ENCODE measurements at places on chromosomes 5 and 9.

DNA sequence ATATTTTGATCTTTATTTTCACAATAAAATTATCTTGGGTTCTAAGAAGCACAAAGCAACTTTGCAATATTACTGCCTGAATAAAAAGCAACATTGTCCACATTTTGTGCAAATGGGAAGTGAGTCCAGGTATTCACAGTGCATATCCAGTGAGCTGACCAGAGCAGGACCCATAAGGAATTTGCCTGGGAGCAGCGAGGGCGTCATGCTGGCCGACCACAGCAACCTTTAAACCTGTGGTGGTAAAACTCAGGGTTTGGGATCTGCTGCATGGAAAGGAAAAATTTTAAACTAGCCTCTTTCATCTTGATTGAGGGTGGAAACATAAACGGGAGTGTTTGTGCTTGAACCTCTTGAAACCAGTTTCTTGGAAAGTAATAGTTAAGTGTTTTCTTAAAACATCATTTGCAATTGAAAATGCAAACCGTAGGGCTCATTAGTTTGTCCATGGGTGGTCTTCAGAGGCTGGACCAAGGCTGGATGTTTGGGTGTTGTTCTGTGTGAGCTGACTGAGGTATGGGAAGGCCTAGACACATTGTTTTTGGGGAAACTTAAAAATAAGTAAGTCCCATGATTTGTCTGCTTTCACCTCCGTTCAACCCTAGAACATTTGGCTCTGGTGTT lies 85.0 kb upstream of the ANKH start:
- DNase-seq = no peak

DNA sequence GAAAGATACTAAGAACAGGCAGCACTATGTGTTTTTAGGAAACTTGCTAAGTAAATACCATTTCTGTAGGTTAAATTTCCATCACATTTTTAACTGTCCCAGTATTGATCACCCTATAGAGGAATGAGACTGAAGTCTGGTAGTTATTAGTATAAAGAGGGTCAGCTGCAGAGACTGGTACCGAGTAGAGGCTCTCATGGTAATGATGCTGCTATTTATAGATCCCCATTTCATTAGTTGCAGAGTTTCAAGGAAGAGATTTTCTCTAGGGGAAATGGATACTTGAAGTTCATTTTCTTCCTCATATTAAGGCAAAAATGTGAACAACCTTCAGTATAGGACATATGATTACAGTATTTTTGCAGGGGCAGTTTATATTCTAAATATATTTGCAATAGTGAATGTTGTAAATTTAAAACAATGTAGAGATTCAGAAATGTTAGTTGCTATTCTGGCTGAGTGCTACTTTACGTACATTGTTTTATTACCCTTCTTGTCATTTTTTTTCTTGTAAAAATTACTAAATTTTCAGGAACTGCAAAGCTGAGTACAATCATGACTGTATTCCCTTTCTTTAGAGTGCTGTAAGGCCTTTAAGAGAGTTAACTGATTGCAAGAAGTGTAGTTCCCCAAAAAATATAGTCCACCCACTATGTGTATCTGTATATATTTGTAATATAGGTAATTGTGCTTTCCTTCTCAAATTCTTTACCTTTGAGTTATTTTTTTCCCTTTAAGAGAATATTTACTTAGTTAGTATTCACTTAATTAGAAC lies 14.7 kb downstream of the PBX3 start:
- DNase-seq = no peak

DNA sequence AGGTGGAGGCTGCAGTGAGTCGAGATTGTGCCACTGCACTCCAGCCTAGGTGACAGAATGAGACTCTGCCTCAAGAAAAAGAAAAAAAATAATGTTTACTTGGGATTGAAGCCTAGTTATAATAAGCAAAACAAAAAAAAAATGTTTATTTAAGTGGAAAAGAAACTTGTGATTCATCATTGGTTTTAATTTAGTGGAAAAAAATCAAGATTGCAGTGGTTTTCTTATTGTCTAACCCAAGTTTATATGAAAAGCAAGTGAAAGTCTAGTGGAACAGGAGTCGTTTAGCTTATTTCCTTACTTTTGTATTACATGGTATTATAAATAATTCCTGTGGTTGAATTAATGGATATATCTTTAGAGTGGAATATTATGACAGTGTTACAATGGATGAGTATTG lies 8.4 kb downstream of the CNOT8 start:
- DNase-seq = no peak

GRCh38 chr9:131543141-131543540 lies 2.2 kb upstream of the PRRT1B start:
- DNase-seq = no peak

DNA sequence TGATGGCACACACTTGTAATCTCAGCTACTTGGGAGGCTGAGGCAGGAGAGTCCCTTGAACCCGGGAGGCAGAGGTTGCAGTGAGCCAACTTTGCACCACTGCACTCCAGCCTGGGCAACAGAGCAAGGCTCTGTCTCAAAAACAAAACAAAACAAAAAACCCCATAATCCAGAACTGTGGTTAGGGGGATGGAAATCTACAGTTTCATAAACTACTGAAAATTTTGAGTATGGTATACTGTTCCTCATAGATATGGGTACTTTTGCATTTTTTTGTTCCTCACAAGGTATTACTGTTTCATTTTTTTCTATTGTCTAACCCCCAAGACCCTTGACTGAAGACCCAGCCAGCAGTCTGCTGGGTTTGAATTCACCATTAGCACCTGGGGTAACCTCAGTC lies 52.2 kb upstream of the MAP3K1 start:
- DNase-seq = no peak

- no peak for DNase-seq
Observed at GRCh38 chr5:158759283-158759682, 340.4 kb downstream of the EBF1 start.

GRCh38 chr5:176176231-176176630 lies 62.0 kb upstream of the SIMC1 start:
- no peak for DNase-seq

DNA sequence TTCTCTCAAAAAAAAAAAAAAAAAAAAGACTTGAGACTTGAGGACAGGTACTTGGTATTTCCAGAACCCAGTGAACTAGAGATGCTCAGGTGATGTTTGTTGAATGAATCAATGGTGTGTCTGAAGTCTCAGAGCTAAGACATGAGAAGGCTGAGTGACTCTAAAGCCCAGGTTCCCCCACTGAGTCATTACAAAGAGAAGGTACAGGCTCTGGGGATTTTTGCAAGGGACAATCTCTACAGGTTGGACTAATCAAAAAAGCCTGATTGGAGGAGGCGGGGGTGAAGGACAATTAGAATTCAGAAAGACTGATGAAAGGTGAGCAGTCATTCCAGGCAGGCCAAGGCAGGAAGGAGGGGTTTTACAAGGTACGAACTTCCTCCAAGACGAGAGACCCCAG lies 8.2 kb upstream of the FABP6 start:
- no peak for DNase-seq

DNA sequence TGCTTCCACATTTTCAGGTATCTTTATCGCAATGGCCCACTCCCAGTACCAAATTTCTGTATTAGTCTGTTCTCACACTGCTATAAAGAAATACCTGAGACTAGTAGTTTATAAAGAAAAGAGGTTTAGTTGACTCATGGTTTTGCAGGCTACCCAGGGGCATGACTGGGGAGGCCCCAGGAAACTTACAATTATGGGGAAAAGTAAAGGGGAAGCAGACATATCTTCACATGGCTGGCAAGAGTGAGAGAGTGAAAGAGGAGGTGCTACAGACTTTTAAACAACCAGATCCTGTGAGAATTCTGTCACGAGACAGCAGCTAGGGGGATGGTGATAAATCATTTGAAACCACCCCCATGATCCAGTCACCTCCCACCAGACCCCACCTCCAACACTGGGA lies 238.2 kb upstream of the DMAC1 start:
- DNase-seq = no peak

GRCh38 chr5:36374266-36374862 lies 72.7 kb upstream of the RANBP3L start:
- no peak for DNase-seq

DNA sequence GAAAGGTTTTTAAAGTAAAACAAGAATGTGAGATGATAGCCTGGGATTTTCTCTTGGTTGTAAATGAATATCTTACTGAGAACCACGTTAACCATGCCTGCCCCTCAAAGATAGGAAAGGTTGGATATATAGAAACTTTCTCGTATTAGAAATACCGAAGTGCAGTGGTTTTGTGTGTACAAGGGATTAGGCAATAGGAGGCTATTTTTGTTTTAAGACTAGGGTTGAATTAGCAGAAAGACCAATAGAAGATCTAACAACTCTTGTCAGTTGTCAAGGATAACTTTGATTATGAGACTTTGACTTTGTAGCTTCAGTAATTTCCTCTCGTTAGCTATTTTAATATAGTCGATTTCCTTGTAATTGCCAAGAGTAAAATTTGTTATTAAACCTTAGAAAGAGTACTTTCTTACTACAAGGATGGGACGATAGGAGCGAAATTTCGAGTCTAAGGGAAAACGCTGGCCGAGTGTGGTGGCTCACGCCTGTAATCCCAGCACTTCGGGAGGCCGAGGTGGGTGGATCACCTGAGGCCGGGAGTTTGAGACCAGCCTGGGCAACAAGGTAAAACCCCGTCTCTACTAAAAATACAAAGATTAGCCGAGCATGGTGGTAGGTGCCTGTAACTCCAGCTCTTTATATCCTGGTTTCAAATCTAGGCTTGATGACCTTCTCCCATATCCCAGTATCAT lies 838 bp downstream of the POLK start:
- DNase-seq = no peak

DNA sequence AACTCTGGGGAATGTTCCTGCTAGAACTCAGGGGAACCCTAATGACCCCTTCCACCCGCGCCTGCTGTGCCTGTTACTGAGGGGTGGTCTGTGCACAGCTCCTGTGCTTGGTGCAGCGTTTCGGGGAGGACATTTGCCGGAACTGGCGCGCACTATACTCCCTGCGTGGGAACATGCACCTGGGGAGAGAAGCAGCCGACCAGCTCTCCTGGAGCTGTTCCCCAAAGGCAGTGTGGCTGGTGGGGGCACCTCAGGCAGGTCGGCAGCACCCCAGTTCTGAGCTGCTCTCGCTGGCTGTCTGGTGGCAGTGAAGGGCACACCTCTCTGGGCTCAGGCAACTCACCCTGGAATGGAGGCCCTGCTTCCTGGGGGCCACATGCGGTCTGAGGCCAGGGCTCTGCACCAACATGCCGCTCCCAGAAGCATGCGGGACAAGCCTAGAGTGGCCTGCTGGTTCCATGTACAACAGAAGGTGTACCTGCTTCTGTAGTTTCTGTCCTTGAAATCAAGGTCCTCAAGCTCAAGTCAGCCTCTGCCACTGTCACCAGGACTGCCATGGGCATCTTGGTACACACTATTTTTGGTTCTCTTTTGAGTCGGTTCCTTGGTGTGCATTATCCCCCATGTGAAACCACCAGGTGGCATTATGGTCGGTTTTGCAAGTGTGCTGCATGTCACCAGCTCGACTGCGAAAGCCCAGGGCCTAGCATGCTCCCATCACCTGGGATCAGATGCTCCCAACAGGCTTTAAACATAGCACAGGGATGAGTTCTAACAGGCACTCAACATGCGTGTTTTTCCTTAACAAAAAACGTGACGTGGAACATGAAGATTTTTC lies 7.8 kb upstream of the MRNIP start:
- no peak for DNase-seq

- DNase-seq = no peak
Observed at GRCh38 chr9:26043431-26043830, 365.2 kb upstream of the TUSC1 start.

DNA sequence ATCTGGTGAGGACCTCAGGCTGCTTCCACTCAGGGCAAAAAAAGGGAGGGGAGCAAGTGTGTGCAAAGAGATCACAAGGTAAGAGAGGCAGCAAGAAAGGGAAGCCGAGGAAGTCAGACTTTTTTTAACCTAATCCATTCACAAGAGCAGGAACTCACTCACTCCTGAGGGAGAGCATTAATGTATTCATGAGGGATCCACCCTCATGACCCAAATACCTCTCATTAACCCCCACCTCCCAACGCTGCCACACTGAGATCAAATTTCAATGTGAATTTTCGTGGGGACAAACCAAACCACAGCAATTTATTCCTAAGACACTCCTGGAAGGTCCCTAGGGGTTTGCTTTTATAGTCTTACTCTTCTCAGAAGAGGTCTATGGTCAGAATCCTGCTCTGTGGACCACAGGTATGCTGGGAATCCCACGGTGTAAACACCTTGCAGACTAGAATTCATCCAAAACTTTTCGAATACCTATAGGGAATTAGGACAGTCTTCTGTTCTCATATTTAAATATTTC lies 108.7 kb downstream of the HSD17B3 start:
- DNase-seq = no peak

DNA sequence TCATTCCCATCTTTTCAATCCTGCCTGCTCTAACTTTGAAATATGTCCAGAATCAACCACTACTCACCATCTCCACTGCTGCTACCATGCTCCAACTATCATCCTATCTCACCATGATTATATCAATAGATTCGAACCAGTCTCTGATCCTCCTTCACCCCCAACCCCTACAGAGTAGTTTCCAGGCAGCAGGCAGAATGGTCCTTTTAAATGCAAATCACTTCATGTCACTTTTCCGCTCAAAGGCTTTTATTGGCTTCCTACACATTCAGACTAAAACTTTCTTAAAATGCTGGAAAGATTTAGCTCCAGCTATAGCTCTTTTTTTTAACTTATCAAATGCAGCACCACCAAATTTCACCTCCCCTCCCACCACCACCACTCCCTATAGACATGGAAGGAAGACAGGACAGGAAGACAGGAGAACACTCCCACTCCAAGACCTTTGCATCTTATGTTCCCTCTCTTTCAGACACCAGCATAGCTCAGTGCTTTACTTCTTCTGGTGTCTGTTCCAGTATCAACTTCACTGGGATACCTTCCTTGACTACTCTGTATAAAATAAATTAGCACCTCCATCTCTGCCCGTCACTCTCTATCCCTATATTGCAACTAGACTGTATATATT lies 9.9 kb upstream of the PPP2R2B start:
- DNase-seq = no peak

GRCh38 chr5:135995976-135996375 lies 32.8 kb upstream of the TGFBI start:
- DNase-seq = no peak

DNA sequence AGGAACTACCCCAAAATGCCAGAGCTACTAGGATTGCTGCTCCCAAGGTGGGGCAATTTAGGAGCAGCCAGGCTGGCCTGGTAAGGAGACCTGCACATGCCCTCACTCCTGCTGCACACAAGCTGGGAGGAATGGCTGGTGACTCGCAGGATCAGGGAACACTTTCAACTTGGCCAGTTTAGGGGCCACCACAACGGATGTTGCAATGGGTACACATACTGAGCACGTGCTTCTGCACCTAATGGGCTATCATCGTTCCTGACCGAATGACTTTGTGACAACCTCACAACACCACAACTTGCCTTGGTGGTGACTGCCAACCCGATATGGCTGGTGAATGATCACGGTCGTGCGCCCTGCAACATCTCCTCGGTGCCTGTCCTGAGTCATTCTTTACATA lies 172.0 kb downstream of the ROR2 start:
- DNase-seq = no peak

- DNase-seq = no peak
Observed at GRCh38 chr5:56516441-56516840, 283.3 kb upstream of the ANKRD55 start.

GRCh38 chr5:39661026-39661779 lies 236.4 kb upstream of the DAB2 start:
- DNase-seq = no peak

All from NCI-H510A (cell line).